ENCODE measurements at places on chromosomes 4 and X. TPM values are rescaled to one million over a fixed set of nuclear protein-coding genes. Genes with fewer than 3 reads are reported as not detected.

The PHEX gene
- 0.53 TPM for total RNA-seq

The CDS1 gene
- 5.3 TPM for total RNA-seq

The TRO gene
- total RNA-seq = 56.3 TPM

The VEGFD gene
- total RNA-seq = 2.6 TPM

The CXCL1 gene
- 0.42 TPM for total RNA-seq

The CAPN6 gene
- total RNA-seq = 52.4 TPM

- DNase-seq = no peak
Observed at GRCh38 chr4:140239311-140239710, 85.3 kb upstream of the MAML3 start.

DNA sequence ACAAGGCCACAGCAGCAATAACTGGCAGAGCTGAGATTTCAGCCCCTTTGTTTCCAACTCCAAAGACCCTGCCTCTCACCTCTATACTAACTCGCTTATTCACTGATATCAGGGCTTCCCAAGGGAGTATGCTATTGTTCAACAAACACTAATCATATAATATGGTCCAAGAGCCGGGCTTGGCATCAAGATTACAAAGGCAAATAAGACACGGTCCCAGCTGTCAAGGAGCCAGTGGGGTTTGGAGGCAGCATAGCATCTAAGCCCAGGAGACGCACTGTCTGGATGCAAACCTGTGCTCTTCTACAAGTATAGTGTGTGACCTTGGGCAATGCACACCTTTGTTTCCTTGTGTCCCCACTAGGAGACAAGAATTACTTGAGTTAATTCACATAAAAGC lies 28.7 kb downstream of the PAPSS1 start:
- no peak for DNase-seq

- no peak for DNase-seq
Observed at GRCh38 chrX:10649265-10649664, 28.9 kb upstream of the MID1 start.

- DNase-seq = no peak
Observed at GRCh38 chr4:159368320-159368719, 265.4 kb downstream of the RAPGEF2 start.

GRCh38 chrX:21843179-21843578 lies 3.8 kb downstream of the MBTPS2 start:
- DNase-seq = no peak

- DNase-seq = no peak
Observed at GRCh38 chr4:40365766-40366165, 30.6 kb downstream of the CHRNA9 start.

- DNase-seq = no peak
Observed at GRCh38 chrX:12978205-12979025, 3.5 kb downstream of the TMSB4X start.

- DNase-seq = no peak
Observed at GRCh38 chr4:1283711-1284110, 6.0 kb upstream of the MAEA start.

GRCh38 chrX:23736030-23736429 lies 7.0 kb downstream of the ACOT9 start:
- no peak for DNase-seq

DNA sequence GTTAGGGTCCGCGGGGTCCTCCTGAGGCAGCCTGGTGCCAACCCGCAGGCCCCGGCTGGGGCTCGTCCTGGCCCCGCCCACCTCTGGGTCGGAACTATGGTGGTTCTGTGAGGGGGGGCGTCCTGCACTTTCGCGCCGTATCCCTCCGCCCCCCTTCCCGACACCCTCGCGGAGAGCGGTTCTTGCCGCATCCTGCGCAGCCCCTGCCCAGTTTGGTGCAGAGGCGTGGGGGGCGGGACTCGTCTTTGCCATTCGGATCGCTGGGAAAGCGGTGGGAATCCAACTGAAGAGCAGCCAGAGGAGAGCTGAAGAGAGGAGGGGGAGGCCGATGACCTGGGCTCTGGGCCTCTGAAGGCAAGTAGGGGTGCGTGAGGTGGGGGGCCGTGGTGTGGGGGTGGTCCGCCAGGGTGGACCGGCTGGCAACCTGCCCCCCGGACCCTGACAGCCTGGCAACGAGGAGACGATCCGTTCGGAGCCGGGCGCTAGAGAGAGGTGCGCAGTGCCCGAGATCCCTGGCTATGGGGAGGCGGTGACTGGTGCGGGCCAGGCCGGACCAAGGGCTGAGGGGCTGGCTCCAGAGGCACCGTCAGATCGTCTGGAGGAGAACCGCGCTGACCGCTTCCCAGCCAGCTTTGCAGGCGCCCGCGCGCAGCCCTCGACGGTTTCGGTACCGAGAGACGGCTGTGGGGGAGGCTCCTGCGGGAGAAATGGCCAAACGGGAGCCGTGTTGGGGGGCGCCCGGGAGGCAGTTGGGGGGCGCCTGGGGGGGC lies at the start of gene GPRASP1:
Gene GPRASP1, plus strand, starts transcription at position 242 of the 770 bp plus-strand sequence. CDS start 2,431 bp downstream, outside the sequence.
- no peak for DNase-seq

Data from urinary bladder (tissue), 4 donors.